ENCODE measurements at places on chromosomes 3 and 15.

- no peak for DNase-seq
Observed at GRCh38 chr15:63035977-63036376, 6.6 kb upstream of the TPM1 start.

DNA sequence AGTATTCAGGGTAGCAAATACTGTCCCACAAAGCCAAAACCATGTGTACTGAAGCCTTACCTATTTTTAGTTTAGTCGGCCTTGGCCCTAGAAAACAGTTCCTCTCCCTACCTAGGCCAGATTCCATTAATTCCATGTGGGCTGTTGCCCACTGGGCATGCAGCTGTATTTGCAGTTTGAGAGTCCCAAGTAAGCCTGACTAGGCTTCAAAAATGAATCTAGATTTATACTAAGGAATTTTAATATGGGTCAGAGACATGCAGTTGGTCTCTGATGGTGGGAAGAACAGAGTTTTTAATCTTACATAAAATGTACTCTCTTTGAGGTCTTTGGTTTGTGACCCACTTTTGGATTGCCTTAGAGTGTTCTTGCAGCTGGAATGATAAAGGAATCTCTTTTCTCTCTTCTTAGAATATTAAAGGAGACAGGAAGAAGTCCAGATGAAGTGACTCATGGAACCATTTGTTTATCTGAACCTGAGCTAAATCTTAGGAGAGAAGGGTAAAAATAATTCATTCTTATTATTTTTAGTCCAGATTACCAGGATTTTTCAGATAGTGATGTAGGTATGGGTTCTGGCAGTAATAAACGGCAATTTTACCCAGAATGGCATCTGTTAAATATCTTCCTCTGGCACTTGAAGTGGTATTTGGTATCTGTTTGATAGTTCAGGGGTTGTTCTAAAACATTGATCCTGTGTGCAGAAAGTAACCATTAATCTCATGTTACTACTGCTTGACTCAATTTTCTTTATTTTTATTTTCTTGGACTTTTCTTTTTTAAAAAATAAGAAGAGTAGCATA, 33.8 kb downstream of the GLCE start:
- no peak for DNase-seq

- no peak for DNase-seq
Observed at GRCh38 chr3:76206346-76206745, 421.0 kb upstream of the ZNF717 start.

DNA sequence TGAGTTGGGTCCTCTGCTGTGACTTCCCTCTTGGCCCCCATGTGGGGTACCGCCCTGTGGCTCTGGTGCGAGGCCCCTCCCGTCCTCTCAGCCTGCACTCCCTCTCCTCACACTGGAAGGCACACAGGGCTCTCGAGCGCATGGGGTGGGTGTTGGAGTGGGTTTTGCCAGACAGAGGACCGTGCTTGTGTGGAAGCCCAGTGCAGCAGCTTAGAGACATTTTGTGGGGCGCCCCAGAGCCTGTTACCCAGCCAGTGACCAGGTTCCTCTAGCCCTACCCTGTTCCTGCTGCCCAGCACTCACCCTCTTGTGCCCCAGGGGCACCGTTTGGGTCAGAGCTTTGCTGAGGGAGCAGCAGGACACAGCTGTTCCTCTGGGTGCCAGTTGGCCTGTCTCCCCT, 9.9 kb downstream of the PLXNA1 start:
- DNase-seq, result no peak

GRCh38 chr15:28890711-28891495, 5.1 kb downstream of the APBA2 start:
- no peak for DNase-seq

DNA sequence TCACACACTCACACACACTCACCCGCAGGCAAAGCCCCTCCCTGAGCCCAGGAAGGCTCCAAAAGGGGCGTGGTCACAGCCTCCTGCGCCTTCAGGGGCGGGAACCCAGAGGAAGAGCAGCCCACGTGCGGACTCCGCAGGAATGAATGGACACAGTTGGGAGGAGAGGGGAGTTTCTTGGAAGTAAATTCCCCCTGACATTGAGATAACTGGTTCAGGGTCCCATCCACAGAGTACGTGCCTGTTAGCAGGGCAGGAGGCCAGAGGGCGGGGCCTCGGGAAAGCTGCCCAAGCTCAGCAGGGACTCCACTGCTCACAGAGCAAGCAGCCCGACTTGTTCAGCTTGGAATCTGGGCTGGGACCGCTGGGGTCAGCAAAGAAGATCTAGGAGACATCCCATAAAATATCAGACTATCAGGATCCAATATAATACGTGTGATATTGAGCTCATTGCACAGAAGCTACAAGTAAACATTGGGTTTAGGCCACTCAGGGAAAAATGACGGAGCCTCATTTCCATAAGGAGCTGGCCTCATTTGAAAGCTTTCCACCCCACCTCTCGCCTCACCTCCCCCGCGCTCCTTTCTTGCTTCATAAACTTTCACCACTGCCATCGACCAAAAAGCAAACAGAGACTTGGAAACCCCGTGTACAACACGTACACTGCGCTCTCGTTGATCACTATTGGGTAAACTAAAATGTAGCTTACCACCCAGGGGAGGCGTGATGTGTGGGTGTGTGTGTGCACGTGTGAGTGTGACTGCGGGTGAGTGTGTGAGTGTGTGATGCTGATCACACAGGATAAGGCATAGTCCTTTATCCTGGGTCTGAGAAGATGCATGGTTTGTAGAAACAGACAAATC, 36.0 kb downstream of the TM2D3 start:
- DNase-seq, result peak; percentile 38

DNA sequence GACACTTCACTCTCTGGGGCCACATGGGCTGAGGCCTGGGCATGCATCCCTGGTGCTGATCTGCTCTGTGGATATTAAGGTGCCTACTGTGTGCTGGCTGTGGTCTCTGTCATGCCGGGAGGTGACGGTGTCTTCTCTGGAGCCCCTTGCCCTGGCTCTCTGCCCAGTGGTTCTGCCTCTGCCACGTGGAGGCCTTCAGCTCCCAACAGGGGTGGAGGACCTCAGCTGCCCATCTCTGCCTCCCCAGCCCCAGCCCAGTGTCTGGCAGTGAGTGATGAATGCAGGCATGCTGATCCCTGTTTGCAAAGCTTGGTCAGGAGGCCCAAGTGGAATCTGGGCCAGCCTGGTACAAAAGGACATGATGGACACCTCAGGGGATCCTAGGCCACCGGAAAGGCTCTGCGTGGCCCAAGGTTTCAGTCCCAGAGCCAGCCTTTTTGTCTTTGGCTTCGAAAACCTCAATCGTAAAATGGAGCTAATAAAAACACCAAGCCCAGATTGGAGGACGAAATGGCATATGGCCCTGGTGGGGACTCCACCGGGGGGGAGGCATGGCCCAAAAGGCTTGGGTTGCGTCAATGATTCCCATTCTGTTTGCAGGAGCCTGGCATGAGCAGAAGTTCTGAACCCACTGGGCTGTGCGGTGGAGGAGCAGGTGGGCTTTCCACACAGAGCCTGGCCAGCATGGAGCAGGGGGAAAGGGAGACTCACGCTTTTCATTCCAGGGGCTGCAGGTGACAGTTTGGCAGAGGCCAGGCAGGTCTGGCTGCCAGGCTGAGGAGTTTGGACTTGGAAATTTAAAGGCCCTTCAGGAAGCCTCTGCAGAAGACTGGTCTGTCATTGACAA, 54.7 kb upstream of the KLF13 start:
- DNase-seq, result no peak

DNA sequence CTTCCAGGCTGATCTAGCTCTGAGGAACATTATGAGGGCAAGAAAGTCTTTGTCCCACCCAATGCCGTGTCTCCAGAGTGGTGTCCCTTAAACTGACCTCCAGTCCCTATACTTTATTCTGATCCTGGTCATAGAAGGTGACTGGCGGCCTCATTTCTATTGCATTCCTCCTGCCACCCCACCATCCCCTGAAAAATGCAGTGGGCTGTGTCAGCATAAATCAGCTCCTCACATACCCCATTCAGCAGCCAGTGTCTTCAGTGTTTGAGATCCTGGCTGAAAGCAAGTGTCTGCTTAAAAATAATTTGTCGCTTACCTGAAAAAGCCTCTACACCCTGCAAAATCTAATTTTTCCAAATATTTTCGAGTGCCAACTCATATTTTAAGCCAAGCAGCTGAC, 346.1 kb downstream of the FEZF2 start:
- no peak for DNase-seq

DNA sequence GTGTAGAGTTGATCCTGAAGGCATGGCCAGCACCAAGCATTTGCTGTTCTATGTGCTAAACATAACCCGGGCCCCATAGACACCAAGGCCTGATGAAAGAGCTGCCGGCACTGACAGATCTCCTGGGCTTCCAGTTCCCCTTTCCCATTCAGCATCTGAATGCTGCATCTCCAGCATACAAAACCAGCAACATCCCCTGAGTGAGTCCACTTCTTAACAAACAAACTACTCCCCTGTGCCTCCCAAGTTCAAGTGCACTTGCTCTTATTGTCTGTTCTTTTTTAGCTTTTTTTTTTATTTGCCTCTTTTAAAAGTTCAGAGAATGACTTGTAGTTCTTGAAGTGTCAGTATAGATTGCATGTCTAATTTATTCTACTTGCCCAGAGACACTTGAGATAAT, 156.0 kb downstream of the EDEM1 start:
- peak; percentile 26 for DNase-seq

DNA sequence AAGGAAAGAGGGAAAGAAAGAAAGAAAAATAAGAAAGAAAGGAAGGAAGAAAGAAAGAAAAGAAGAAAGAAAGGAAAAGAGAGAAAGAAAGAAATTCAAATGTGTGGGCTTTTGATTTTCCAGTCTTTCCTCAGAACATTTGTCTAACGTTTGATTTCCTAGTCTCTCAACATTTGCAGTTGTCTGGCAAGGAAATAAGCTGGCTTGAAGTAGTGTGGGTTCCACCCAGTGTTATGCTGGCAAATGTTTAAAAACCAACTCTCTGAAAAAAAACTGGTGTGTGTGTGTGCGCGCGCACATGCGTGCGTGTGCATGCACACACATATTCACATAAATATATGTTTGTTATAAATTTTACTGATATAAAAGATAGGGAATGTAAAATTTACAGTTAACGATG, 54.6 kb upstream of the C3orf49 start:
- no peak for DNase-seq

GRCh38 chr3:53921296-53921695, 29.6 kb upstream of the SELENOK start:
- DNase-seq, result no peak

Measured in DMS79 (cell line).